ENCODE measurements at places on chromosomes 16 and 17.

DNA sequence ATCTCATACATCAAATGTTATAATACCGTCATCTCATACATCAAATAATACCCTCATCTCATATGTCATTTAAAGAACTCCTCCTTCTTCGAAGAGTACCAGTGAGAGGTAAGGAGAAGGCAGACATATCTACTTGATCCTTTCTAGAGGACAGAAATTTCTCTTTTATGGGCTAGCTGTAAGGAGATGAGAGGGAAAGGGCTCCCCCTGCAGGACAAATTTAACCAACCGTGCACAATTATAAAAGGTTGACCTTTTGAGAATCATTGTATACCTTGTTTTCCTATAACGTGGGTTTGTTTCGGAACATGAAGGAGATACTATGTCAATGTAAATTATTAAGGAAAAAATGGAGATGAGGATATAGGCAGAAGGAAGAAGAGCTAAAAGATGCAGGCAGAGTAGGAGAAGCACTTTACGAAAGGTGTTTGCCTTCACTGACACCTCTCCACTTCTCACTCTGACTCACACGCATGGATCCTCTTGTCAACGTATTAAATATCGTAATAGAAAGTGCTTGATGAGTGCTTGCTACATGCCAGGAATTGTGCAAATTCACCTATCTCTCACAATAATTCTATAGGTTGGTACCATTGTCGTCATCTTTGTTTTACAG is 465.9 kb upstream of the ERCC4 start:
- DNase-seq = no peak

GRCh38 chr17:29237476-29238132 is 9.1 kb upstream of the CRYBA1 start:
- DNase-seq = no peak

DNA sequence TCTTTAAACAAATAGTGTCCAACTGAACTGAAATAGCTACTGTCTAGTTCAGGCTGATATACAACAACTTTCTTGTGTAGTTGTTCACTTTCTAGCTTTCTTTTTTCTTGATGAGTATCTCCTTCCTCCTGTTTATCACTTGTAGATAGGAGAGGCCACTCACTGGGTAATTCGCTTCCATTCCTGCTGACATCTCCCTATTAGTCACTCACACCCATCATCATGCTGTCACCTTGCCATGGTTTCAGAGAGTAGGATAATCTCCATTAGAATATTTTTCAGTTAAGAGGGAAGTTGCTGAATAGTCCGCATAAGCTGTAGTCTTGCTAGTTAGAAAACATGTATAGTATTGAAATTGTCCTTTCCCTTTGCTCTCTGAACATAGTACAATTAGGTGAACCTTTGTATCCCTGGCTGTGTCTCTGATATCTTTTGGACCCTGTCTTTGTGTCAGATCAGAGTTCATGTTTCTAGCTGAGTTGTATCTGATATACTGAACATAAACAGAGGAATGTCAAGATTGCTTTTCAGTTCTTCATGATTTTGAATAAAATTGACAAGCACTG is 64.4 kb upstream of the RASL10B start:
- DNase-seq = no peak

DNA sequence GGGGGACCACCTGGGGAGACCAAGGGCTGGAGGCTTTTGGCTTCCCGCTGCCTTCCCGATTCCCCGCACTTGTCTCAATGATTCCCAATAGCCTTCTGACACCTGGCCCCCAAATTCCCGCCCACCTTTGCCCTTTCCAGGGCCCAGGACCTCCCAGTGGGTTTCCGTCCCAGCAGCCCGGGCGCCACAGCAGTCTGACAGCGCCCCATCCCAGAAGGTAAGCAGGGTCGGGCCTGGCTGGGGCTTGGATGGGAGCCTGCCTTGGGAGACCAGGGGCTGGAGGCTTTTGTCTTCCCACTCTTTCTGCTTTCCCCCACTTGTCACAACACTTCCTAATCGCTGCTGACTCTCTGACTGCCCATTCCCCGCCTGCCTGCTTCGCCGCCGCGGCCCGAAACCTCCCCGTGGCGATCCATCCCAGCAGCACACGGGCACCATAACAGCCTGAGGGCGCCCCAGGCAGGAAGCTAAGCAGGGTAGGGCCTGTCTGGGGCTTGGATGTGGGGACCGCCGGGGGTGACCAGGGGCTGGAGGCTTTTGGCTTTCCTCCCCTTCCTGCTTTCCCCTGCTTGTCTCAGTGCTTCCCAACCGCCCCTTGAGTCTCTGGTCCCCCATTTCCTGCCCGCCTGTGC is 2289.3 kb downstream of the TP53TG3F start:
- DNase-seq = no peak

DNA sequence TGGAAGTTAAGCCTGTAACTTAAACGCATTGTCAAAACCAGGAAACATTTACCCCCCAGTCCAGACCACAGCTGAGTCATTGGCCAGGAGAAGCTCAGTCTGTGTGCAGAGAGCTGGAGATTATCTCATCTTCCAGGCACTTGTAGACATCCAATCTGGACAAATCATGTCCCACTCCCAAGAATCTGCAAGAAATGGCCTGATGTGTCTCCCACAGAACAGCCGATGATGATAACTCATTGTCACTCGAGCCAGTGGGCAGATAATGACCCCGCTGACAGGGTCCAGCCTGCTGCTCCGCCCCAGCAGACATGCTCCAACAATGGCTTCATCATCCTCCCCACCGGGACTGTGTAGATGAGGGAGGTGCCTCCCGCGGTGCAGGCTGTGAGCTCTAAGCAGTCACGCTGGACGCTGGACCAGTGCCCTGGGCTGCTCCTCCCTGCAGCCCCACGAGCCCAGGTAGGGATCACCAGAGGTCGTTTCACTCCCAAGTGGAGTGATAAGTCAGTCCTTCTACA is 322.5 kb downstream of the C16orf95 start:
- no peak for DNase-seq

DNA sequence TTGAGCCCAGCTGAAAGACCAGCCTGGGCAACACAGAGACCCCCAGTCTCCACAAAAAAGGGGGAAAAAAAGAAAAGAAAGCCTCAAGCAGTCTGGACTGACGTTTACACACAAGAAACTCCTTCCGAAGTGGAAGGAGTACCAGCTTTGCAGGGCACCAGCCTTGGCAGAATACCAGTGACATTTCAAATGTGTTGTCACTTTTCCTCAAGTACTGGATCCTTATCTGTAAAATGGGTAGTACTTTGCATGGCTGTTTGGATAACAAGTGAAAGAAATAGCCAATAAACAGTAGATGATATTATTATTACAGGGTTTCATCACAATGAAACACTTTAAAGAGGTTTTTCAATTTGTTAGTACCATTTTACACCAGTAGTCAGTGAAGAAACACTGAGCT is 14.2 kb downstream of the YWHAE start:
- no peak for DNase-seq

- DNase-seq = no peak
Observed at GRCh38 chr17:9256361-9256750, 235.0 kb downstream of the NTN1 start.

GRCh38 chr17:55144518-55144917 is 120.2 kb upstream of the HLF start:
- DNase-seq = no peak

DNA sequence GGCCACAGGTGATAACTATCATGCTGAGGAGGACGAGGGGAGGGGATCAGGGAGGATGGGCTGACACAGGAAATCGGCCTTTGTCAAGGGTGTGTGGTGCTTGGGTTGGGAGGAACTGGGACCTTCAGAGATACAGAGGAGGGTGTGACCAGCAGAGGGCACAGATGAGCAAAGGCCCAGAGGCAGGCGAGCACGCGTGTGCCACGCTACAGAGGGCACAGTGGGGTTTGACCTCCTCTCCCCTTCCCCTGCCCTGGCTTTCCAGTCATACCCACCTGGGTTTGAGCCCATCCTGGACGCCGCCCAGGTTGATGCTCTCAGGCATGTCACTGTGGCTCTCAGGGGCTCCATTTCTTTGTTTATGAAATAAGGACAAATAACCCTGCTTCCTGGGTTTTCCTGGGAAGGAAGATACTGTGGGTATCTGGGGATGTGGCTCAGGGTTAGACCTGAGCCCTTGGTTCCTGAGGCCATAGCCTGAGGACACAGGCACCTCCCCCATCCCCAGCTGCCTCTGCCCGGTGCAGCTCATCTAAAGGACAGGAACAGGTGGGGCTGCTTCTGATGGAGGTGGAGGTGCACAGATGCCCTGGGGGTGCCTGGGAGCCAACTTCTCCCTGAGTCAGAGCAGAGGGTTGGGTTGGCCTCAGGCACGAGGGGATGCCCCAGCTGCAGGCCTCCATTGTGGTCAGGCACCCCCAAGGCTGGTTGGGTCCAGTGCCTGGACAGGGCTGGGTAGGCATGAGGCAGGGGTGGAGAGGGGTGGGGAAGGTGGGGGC is 51.8 kb downstream of the BEAN1 start:
- DNase-seq = peak; percentile 45

DNA sequence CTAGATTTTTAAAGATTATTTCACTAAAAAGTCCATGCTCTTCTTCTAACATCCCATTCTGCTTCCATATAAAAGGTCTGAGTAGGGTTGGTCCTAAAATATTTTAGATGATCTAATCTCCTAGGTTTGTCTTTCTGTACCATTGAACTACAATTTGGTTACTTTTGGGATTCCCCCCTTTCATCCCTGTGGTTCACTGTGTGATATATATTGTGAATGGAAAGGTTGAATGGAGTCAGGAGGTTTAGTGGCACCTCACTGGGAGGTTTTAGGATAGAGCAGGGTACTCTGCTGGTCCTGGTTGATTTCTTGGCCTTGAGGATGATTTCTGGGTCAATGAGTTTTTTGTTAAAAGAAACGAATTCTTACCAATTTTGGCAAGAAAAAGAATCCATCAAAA is 29.5 kb downstream of the MAP2K6 start:
- DNase-seq = no peak

DNA sequence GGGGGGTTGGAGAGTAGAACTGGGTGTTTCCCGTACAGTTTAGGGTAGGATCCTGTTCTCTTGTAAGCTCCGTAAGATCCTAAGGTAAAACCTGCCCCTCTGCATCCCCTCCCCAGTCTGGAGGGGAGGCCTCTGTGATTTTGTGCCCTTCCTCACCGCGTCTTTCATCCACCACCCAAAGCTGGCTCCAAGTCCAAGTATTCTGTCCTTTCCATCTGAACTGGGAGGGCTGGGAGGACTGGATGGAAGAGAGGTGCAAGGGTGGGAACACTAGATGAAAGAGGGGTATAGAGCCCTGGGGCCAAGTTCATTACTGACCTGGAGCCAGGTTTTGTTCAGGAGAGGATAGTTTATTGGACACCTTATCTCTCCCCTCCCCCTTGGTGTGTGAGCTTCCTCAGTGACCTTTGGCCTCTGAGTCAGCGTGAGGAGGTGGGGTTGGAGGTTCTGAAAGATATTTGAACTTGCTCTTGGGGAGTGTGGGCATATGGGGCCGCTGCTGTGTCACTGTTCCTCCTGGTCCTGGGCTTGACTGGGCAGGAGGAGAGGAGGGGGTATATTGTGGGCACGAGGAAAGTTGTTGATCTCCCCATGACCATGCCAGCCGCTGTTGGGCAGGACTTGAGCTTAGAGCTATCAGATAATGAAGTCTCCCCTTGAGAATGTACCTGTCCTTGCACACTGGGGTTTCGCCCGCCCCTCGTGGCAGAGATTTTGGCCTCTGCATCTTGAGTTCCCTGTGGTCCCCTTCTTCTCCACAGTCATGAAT is 1.6 kb downstream of the LASP1 start:
- DNase-seq = no peak

- no peak for DNase-seq
Observed at GRCh38 chr17:45663772-45664171, 120.3 kb upstream of the CRHR1 start.

GRCh38 chr17:48037036-48037837 is at the start of gene COPZ2:
TSS of gene COPZ2 (minus strand) at chr17:48037797. CDS start at chr17:48037777, 20 bp downstream.
- no peak for DNase-seq

- DNase-seq = no peak
Observed at GRCh38 chr16:4686497-4687210, 6.7 kb upstream of the NUDT16L1 start.

- DNase-seq = no peak
Observed at GRCh38 chr17:48240562-48241130, 133.1 kb downstream of the SNX11 start.

GRCh38 chr17:42653179-42654124 is 5.6 kb upstream of the TUBG2 start:
- no peak for DNase-seq

DNA sequence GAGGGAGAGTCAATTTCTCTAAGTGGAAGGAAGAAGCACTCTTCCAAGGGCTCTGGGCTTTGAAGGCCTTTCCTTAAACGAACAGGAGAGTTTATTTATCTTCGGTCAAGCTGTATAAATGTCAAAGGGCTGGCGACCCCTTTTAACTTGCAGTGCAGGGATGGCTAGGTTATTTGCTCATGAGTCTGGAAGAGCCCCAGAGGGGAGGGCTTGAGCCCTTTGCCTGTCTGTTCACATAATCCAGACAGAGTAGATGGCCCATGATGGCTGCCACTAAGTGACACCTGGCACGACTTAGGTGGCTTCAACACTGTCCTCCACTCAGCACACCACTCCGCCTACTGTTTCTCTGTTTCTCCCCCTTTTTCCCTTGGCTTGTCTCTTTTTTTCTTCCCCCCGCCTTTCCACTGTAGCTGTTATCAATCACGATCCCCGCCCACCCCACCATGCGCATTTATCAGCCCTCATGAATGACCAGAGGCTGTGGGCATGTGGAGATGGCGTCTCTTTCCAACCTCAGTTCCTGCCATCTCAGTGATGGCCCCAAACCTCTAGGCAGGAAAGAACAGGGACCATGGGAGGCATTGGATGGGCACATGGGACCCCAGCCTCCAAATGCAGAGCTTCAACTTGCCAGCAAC is 408.7 kb upstream of the TNRC6C start:
- no peak for DNase-seq

GRCh38 chr17:72165192-72165866 is 44.5 kb downstream of the SOX9 start:
- DNase-seq = no peak

DNA sequence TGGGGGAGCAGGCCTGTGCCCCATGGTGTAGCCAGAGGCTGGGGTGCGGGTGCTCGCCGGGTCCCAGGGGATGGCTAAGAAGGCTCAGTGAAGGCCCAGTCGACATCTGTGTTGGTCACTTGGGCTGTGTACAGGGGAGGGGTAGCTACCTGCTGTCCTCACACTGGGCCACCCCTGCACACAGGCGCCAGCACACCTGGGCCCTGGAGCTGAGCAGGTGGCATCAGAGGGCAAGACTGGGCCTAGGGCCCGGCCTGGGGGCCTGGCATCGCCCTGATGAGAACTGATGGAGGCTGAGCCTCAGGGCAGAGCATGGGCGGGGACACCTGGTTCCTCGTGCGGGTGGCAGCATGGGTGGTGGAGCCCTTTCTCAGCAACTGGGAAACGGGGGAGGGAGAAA is 870 bp upstream of the CTRB2 start:
- DNase-seq = no peak

- no peak for DNase-seq
Observed at GRCh38 chr17:68705714-68706076, 104.5 kb upstream of the FAM20A start.

DNA sequence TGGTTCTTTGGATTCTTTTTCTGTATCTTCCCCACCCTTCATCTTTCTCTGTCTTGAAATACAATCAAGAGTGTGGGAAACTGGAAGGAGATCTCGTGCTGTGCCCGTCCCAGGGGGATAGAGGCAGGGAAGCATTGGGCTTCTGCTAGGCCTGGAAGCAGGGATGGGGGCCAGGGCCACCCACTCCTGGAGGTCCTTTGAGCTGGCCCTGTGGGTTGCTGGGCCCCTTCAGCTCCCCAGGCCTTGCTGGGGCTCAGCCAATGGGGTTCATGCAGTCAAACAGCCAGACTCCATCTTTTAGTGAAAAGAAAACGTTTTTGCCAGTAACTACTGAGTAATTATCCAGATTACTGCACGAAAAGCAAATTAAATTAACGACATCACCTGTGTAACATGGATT is 67.8 kb downstream of the CCDC182 start:
- DNase-seq = no peak
